ENCODE measurements at places on chromosomes 13 and 19. TPM values are rescaled to one million over a fixed set of nuclear protein-coding genes. Genes with fewer than 3 reads are reported as not detected.

LILRA1 gene
- not detected for total RNA-seq

NFIC gene
- 102 TPM for total RNA-seq

ZNF563 gene
- 1.9 TPM for total RNA-seq

CYTH2 gene
- total RNA-seq, result 40.4 TPM

PLPP2 gene
- 14.8 TPM for total RNA-seq
